Cortex of kidney (tissue), 1 donor: ENCODE measurements at places on chromosomes 1 and 21.

GRCh38 chr1:183956559-183957188 lies 80.9 kb downstream of the COLGALT2 start:
- no peak for DNase-seq

- no peak for DNase-seq
These were observed 305.3 kb downstream of the KCNT2 start for GRCh38 chr1:196302981-196303380.

DNA sequence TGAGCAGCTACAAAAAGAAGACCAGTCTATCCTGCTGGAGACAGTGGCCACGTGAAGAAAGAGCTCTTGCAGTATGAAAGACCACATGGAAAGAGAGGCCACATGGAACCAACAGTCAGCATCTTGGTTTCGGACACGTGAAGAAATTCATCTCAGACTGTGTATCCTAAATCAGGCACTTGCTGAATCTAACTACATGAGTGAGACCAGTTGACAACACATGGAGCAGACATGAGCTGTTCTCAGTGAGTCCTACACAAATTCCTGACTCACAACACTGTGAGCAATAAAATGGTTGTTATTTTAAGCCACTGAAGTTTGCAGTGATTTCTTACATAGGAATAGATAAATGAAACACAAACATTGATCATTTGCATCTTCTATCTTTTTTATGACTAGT lies 2.4 kb upstream of the TAF1A start:
- DNase-seq, result no peak

- no peak for DNase-seq
These were observed 185.7 kb downstream of the IGSF21 start for GRCh38 chr1:18293291-18293690.

GRCh38 chr1:108556499-108556898 lies 3.4 kb upstream of the EEIG2 start:
- DNase-seq, result no peak
